ENCODE measurements at places on chromosomes 7 and 10.

DNA sequence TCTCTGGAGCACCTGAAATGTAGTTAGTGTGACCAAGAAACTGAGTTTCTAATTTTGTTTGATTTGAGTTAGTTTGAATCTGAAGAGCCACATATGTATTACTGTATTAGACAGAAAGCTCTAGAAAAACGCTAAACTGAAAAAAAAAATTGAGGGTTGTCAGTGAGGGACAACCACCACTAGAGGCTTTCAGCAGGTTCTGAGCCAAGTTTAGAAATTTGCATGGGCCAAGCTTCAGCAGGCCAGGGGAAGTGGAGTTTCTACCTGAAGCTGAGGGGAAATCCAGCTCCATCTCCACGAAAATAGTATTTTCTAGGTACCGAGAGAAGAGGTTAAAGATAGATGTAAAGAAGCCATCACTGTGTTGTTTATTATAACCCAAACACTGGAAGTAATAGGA is 77.9 kb upstream of the PLXNA4 start:
- no peak for DNase-seq

- no peak for DNase-seq
These were observed 82.9 kb upstream of the APBB1IP start for GRCh38 chr10:26355241-26355640.

GRCh38 chr7:141231018-141231792 is 157.3 kb downstream of the TMEM178B start:
- DNase-seq, result no peak

- DNase-seq, result no peak
These were observed 49.8 kb downstream of the PRKCQ start for GRCh38 chr10:6530211-6530840.

- no peak for DNase-seq
These were observed 473 bp upstream of the ZNF32 start for GRCh38 chr10:43649185-43649523.
